ENCODE measurements at places on chromosomes 6 and 20.

- no peak for DNase-seq
Measured at GRCh38 chr6:132964868-132965382, 150.6 kb downstream of the RPS12 start.

GRCh38 chr20:32839227-32839981 is 19.3 kb upstream of the EFCAB8 start:
- DNase-seq = no peak

- DNase-seq = no peak
Measured at GRCh38 chr6:165266621-165267020, 42.8 kb downstream of the C6orf118 start.

DNA sequence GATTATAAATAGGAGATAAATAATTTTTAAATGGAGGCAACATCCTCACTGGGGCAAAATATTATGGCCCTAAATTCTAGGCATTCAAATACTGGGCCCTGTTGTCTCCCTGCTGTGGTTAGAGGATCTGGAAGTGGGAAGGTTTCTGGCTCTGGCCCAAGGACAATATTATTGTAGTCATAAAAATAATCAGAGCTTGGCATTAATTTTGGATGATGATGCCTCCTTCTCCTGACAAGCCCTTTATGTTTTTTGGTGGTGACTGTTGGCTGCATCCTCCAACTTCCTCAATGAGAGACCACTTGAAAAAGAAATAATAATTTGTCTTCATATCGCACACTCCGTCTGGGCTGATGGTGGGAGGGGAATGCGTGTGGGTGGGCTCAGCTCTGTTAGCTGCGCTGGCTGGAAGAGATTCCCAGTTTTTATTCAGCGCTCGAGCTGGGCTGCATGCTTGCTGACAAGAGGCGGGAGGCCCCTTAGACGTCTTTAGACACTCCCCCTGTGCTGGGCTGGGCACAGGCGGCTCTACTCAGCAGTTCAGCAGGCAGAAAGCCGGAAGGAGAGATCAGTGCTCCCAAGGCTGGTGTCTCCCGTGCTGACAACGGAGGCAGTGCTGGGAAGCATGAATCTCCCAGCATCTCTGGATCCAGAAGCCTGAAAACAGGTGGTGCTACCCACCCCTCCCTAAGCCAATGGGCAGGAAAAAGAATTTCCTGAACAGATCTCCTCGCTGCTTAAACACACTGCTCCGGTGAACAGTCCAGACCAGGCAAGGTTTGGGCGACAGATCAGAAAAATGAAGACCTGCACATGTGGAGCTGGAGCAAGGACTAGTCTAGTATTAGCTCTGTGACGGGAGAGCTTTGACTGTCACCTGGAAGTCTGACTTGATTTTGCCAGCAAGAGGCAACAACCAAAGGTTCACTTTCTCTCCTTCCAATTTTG is 97.7 kb downstream of the SYCP2 start:
- no peak for DNase-seq

DNA sequence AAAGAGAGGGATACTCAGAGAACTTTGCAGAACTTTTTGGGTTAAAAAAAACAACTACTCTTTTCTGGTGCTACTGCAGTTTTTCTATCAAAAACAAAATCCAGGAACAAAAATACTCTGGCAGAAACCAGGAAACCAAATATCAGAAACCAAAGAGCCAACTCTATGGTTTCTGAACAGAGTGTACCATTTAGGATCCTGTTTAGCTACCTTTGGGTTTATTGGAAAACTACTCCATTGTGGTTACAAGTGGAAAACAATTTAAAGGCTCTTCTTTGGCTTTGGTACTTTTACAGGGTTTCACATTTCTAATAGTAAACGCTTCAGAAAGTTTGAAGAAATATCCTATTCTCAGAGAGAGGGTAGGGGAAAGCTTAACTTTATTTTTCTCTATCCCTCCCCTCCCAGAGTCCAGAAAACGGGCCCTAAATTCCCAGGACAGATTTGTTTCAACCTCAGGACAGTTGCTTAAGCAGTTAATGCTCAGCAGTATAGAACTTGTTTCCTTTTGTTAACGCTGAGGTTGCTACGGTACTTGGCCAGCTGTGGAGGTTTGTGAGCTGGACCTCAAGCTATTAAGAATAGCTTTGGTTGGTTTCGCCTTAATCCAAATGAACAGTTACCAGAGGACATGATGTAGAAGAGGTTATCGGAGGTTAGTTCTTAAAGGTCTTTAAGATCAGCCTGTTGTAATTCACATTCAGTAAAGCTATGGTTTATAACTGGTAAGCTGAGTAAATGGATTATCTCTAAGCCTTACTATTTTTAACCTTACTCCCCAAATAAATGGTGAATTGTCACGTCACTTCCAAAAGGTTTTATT is 47.9 kb downstream of the FOXO3 start:
- no peak for DNase-seq

- DNase-seq = no peak
Measured at GRCh38 chr20:58880994-58881752, 28.7 kb downstream of the GNAS start.

- no peak for DNase-seq
Measured at GRCh38 chr20:12511499-12511898, 497.3 kb upstream of the SPTLC3 start.

GRCh38 chr6:142569676-142570075 is 267.9 kb downstream of the ADGRG6 start:
- no peak for DNase-seq

DNA sequence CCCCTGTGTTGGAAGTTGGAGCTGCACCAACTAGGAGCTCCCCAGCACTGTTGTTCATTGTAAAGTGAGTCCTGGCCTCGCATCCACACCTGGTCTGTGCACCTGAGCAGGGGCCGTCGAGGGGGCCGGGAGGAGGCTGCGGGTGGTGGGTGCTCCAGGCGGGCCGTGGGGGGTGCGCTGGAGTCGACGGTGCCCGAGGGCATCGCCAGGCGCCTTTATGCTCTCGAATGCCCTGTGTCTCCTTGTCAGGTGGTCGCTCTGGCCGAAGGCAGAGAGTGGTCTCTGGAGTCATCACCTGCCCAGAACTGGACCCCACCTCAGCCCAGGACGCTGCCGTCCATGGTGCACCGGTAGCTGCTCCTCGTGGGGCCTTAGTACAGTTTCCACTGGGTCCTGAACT is 4.3 kb downstream of the ARFGAP1 start:
- DNase-seq = no peak
